ENCODE measurements at places on chromosomes 1 and 21.
A peak's percentile ranks its signal among the peaks of the same experiment; 100 is the strongest.

DNA sequence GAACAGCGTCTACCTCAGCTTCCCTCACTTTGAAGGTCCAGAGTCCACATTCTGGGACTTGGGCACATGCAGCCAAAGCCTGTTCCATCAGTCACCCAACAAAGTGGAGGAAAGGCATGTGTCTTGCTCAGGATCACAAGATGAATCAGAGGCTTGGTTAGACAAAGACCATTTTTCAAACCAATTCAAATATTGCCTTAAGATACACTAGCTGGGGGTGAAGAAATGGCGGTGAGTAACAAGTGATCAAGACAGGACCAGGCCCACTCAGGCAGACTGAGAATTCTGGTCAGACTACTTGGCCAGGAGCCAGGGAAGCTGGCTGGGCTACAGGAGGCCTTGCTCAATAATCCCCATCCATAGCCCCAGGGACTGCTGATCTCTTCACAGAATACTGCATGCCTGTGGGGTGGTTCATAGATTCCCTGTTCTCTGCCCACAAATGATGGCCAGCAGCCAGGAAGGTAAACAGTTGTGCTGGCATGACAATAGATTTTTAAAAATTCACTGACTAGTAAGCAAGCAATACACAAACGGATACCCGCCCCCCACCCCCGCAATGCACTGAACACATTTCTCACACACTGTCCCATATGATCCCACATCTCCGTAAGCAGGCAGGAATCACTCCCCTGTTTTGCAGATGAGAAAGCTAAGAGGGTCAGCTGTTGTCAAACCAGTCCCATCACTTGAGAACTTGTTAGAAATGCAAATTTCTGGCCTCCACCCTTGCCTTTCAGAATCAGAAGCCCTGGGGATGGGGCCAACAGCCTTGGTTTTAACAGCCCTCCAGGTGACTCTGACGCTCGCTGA, 27.2 kb downstream of the ERI3 start:
- peak; percentile 70 for DNase-seq

- DNase-seq: no peak
These were observed 35.0 kb downstream of the TMCC2 start for GRCh38 chr1:205262731-205263171.

- DNase-seq: no peak
These were observed 740.6 kb downstream of the KCNT2 start for GRCh38 chr1:195867638-195868037.

DNA sequence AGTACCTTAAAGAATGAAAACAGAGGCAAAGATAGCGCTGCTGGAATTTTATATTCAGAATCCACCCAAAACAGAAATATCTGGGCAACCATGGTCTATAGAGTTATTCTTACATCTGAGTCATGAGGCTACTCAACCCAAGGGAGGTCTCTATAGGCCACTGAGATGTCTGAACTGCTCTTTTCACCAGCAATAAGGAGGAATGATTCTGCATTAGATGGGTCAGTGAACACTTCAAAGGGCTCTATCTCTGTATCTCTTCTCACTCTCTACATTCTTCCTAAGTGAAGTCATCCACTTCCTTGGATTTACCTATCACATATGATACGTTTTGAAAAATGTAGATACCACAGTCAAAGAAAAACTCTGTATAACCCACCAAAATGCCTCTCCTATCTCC, 90.2 kb upstream of the NGF start:
- no peak for DNase-seq

DNA sequence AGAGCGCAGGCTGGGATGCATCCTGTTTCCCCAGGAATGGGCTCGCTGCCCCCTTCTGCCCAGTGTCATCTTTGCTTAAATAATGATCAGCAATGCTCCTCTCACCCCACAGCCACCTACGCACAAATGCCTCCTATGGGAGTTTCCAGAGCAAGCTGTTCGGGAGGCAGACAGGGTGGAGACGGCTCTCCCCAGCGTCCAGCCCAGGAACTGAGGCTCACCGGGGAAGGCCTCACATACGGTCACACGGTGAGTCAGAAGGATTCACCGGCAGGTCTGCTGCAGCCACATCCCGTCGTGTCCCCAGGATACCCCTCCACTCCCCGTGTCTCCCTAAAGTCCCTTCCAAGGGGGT, 40.3 kb upstream of the RUNX3 start:
- no peak for DNase-seq

- DNase-seq: no peak
These were observed 9.5 kb upstream of the PRAMEF12 start for GRCh38 chr1:12764016-12764415.

GRCh38 chr1:64917328-64917861, 49.0 kb downstream of the JAK1 start:
- no peak for DNase-seq

DNA sequence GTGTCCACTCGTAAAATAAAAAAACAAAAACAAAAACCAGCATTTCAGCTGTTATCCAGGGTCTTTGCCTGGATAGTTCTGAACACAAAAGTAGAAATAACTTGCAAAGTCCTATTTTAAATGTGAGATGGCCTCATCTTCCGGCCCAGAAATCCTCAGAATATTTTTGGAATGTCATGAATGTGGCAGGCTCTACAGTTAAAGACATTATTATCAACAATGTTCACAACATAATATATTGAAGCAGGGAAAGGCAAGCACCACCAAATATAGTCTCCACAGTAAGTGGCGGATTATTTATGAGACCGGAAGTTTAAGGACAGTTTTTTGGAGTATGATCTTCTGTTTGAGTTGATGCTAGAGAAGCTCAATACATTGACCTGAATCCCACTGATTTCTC, 1.2 kb upstream of the C1orf198 start:
- no peak for DNase-seq

GRCh38 chr1:203426870-203427269, 48.7 kb upstream of the PRELP start:
- DNase-seq: no peak

DNA sequence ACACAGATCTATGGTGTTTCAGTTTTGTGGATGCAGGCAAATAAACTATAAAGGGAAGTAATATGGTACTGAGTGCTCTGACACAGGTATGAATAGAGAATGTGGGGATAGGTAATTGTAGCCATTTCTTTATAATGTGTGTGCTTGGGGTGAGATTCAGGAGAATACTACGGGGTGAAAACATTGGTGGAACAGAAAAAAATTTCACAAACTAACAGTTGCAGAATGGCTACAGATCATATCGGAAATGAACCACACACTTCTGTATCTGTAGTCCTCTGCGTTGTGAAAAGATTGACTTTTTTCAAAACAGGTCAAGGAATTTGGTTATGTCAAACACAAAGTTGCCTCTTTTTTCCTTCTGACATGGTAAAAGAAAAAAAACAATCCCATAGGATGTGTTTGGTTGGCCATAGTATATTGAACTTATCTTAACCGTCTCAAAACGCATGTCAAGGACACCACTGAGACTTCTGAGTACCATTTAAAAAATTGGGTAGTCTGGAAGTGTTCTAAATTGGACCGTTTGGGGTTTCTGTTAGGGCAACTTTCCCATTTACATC, 1.1 kb upstream of the CDC73 start:
- no peak for DNase-seq

DNA sequence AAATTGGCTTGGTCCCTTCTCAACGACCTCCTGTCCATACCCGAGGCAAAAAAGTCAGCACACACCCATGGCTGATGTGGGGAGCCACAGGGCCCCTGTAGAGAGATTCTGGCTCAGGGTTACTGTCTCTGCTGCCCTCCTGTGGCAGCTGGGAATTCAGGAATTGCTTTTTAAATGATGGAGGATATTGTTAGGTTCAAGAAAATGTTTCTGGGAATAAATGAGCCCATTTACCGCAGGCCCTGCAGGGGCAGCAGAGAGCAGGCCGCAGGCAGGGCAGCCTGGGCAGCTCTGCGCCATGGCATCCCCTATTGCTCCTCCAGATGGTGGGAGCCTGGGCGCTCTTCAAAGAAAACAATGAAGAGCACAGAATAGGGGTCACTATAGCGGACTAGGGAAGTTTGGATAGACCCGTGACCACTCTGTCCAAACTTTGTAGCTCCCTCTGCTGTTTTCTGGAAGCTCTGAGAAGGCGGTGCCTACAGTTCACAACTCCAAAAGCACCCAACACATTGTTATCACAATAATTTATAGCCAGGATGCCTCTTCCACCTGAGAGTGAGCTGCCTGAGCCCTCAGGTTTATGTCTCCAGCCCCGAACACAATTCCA, 201.1 kb downstream of the BACH1 start:
- no peak for DNase-seq

DNA sequence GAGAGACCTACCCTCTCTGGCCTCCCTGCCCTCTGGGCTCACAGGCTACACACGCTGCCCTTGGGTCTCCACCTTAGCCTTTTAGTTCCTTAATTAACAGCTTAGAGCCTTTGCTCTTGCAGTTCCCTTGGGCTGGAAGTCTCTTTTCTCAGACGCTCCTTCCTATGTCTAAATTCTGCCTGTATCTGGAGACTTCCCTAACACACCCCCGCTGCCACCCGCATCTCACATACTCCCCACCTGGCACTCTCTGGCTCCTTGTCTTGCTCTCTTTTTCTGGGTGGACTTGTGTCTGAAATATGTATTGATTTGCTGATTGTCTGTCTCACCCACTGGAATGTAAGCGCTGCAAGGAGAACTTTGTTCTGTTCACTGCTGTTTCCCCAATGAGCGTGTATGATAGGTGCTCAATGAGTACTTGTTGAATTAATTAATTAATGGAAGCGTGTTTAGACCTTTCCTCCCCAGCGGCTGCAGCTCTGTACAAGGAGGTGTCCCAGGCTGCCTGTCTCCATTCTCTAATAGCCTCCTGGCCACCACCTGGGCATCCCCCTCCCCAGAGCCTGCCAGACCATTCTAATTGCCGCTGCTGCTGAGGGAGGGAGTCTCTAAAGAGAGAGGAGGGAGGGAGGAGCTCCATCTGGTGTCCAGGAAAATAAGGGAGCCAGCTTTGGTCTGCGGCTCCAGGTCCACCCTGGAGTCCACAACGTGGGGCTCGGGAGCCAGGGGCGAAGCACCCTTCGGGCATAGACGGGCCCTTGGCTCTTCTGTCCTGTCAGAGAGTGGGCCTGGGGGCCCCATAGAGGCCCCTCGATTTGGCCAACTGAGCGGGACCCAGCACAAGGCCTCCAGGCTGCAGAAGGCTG, 95.4 kb downstream of the RNF220 start:
- DNase-seq: peak; percentile 16

DNA sequence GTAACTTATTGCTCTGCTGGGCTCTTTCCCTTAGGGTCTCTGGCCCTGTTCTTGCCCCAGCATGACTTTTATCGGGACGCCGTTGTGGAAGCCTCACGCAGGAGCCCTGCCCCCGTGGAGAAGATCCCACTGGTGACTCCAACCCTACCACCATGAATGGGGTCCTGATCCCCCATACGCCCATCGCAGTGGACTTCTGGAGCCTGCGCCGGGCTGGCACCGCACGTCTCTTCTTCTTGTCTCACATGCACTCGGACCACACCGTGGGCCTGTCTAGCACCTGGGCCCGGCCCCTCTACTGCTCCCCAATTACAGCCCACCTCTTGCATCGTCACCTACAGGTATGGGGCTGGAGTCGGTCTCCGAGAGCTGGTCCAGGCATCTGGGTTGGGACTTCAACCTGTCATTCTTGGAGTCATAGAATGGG, 322 bp downstream of the DCLRE1B start:
- no peak for DNase-seq

DNA sequence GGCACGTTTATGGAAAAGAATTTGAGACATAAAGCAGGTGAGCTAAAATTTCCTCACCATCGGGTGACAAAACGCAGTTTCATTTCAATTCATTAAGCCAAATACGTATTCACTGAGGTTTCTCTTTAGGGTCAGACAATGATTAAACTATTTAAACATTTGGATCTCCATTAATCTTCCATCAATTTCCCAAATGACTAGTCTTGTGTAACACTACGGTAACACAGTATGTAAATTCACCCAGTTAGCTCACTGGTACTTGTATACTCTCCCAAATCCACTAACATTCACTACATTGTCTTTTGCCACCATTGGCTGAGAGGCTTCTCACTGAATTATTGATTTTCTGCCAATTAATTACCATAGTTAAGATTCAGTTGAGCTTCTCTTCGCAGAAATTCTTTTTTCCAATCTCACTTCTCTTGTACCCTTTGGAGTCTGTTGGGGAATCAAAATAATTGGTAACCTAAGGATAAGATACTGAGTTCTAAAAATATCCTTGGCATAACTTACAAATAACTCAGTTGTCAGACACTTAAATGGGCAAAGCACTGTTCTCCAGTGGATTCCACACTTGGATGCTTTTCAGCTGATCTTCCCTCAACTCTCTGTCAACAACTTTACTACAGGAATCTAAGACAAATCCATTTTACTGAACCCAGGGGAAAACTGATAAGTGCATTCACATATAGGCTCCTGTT, 40.7 kb downstream of the SIPA1L2 start:
- DNase-seq: no peak

DNA sequence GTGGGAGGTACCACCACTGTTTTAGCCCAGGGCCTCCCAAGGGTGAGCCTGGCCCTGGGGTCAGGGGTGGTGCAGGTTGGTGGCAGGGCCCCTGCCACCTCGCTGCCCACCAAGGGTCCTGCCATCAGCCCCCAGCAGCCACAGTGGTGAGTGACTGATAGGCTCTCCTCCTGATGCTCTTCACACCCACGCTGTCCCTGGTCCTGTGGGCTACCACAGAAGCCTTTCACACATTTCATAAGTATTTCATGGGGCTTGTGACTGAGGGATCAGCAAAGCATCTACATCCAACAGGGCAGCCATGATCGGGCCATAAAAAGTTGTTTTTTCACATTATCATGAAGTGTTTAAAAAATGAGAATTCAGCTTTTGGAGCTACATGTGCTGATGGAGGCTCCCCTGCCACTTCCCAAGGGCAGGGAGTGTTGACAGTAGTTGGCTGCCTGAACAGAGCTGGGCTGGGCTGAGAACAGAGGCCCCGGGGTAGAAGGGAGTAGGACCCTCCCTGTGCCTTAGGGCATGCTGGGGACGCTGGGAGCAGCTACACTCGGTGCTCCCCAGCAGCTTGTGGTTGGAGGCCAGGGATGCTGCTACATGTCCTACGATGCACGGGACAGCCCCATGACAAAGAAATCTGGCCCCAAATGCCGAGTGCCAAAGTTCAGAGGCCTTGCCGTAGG, 73.1 kb upstream of the TMEM51 start:
- no peak for DNase-seq

- no peak for DNase-seq
These were observed 13.4 kb upstream of the AGPAT3 start for GRCh38 chr21:43851593-43851992.

- DNase-seq: no peak
These were observed 611.4 kb upstream of the USP24 start for GRCh38 chr1:55826381-55827080.

DNA sequence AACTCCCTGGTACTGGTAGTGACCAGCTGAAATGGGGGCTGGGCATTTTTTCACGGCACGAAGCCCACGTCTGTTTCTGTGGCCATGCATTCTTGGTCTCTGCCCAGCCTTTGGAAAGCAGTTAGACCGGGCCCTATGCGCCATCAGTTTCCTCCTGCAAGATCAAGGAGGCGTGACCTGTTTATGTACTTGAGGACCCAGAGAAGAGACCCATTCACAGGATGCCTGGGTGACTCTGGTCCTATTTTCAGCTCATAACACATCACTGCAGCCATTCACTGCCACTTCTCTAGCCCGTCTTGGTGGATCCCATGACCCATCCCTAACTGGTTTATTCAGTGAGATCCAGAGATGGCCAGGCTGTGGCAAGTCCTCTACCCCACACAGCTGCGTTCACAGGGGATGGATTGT, 70.4 kb downstream of the SPSB1 start:
- no peak for DNase-seq

GRCh38 chr1:171218661-171219060, 29.6 kb upstream of the FMO1 start:
- DNase-seq: no peak

- no peak for DNase-seq
These were observed 50.3 kb upstream of the USP1 start for GRCh38 chr1:62386351-62387121.
